ENCODE measurements at places on chromosomes 1 and 21. TPM values are rescaled to one million over a fixed set of nuclear protein-coding genes. Genes with fewer than 3 reads are reported as not detected.

DNA sequence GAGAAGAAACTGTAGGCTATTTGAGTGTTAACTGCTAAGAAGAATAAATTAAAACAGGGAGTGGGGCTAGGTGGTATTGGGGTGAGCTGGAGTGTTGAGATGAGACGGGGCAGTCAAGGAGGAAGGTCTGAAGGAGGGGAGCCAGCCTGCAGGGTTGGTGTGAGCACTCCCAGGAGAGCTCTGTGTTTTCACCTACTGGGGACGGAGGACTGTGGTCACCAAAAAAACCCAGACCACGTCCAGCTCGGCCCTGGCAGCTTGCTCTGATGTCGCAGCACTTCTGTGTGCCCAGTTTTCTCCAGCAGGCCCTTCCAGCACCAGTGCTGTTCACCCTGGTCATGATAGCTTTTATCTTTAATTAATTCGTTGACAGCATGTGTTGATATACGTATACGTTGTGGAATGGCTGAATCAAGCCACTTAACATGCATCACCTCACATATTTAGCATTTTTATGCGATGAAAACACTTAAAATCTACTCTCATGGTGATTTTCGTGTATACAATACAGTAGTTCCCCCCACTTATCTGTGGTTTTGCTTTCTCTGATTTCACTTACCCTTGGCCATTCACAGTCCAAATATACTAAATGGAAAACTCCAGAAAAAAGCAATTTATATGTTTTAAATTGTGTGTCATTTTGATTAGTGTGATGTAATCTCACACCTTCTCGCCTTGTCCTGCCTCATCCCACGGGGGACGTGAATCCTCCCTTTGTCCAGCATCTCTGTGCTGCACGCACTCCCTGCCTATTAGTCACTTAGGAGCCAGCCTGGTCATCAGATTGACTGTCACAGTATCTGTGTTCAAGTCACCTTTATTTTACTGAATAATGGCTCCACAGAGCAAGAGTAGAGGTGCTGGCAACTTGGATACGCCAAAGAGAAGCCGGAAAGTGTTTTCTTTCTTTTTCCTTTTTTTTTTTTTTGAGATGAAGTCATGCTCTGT is 12.3 kb downstream of the FAM3B start:
- peak; percentile 35 for DNase-seq

DNA sequence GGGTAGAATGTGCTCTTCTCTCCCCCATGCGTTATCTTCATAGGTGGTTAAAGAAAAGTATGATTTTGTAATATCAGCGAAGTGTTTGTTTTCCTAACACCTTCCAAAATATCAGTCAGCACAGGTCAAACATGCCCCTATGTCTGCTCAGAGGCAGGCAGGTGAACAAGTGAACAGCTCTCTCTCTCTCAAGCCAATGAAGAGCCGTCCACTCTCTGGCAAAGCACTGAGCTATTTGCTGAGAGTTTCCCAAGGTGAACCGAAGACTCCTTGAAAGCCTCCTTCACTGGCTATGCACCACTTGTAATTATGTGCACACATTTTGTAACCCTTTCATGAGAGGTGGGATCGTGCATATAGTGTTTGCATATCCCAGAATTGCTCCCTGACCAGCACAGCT is 47.7 kb downstream of the ST6GALNAC3 start:
- no peak for DNase-seq

- DNase-seq, result no peak
Observed at GRCh38 chr1:40650075-40650474, 15.4 kb downstream of the RIMS3 start.

- no peak for DNase-seq
Observed at GRCh38 chr1:108057541-108057940, 92.6 kb upstream of the VAV3 start.

GRCh38 chr1:204067935-204068334 is 5.0 kb upstream of the SOX13 start:
- DNase-seq, result no peak

- DNase-seq, result peak; percentile 84
Observed at GRCh38 chr1:235919833-235920441, 53.2 kb upstream of the LYST start.

DNA sequence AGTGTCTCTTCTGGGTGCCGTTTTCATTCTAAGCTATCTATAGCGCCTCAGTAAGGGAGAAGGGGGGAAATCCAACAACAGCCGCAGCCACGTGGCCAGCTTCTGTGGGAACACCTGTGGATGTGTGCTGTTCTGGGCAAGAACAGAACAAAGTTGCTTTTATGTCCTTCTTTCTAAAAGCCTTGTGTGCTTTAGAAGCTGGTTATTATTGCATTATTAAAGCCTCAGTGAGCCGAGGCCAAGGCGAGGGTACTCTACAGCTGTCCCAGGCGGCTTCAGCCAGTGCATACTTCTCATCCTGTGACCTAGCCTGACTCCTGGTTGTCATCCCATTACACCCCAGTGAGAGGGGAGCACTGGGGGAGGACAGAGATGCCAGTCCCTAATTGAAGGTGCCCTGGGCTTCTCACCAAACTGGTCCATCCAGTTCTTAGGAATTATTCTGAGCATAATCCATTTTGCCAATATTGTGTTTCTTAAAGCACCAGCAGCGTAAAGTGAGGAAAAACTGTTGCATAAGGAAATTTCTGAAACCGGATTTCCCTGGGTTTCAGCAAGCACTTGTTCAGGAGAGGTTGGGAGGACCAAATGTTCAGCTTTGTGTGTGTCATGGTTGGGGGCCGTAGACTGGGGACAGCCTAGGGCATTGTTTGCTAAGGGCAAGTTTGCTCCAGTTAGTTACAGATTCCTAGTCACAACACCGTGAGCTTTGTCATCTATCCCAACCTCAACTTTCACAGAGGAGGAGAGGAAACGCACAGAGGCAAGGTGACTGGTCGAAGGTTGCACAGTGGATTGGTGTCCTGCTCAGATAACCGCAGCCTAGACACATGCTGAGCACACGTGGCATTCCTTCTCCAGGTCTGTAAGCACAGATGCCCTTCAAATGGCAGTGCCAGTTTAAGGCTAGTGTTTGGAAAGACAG is 61.0 kb upstream of the ATP1A1 start:
- no peak for DNase-seq

VWA5B1 gene
- total RNA-seq, result not detected
